Sigmoid colon (tissue), 7 donors: ENCODE measurements at places on chromosomes 3 and 15. TPM values are rescaled to one million over a fixed set of nuclear protein-coding genes. Genes with fewer than 3 reads are reported as not detected.

Gene GOLGA6A
- total RNA-seq: not detected

DNA sequence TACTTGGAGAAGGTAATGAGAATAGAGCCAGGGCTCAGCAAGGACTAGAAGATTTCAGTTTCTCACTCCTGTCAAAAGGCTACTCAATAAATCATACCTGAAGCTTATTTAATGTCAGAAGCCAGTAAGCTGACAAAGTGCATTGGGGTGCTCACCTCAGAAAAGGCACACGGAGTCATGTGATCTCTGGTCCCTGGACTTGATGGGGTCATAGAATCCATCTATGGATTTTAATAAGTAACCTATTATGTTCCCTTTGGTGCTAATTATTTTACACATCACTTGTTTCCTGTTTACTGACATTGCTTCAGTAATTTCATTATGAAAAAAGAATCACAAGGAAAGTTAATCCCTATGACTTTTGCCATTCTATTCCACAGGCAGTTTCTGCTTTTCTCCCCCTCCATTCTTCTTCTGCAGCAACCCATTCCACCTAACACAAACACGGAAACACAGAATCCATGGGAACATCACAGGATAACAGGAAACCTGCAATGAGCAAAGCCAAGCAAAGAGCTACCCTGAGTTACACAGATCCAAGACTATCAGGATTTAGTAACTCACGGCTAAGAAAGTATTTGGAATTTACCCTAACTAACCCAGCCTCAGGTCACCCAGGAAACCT, 159.6 kb downstream of the MEIS2 start:
- no peak for DNase-seq

GRCh38 chr15:65194826-65195547, 9.8 kb upstream of the CLPX start:
- peak; percentile 81 for DNase-seq

Gene PPP1R14D
- total RNA-seq: not detected

- DNase-seq: no peak
Observed at GRCh38 chr15:62867844-62868243, 174.7 kb upstream of the TPM1 start.

Gene IMPG2
- 0.54 TPM for total RNA-seq

DNA sequence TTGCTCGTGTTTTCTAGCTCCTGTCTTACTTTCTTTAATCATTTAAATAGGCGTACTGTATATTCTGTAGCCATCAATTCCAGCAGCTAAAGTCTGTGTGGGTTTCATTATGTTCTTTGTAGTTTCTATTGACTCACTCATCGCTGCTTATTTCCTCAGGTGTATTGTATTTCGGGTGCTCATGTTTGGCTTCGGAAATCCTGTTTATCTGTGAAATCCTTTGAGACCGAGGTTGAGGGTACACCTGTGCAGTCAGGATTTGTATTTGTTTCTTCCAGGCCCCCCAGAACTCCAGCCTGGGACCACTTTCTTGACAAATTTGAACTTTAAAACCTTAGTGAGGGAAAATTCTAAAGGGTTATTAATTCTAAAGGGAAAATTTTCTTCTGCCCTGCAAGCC, 2.0 kb upstream of the PAK2 start:
- no peak for DNase-seq

DNA sequence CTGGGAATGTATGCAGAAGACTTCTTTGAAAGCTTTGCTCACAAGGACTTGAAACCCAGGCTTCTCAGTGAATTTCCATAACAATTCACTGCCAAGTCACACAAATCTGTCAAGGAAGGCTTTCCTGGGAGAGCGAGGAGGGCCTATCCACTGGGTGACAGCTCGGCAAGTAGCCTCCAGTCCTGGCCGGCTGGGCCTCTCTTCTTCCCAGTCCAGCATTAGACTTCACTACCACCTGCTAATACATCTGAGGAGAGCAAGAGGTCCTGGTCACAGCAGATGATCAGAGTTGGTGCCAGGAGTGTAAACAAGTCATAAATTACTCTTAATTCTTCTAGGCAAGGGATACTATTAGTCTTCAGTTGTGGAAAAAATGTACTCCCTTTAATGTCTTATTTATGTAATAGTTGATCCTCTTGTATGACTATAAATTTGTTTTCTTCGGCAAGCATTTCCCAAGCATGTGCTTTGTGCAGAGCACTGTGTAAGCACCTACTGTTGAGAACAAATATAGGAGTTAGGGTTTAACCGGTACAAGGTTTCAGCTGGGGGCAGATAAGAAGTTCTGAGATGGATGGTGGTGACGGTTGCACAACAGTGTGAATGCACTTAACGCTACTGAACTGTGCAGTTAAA, 162.9 kb downstream of the VGLL4 start:
- DNase-seq: peak; percentile 89

DNA sequence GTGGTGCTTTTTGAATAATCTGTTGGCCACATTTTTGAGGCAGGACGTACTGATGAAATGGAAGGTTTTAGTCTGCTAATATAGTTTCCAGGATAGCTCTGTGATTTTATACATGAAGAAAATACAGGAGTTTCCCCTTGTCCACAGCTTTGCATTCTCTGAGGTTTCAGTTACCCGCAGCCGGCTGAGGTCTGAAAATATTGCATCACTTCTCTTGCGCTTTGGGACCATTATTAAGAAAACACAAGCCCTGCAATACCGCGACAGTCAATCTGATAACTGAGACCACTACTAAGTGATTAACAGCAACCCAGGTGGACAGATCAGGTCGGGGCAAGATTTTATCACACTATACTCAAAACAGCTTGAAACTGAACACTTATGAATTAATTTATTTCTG, 33.0 kb downstream of the BLM start:
- no peak for DNase-seq

GRCh38 chr3:62592408-62592807, 219.1 kb upstream of the FEZF2 start:
- no peak for DNase-seq

DNA sequence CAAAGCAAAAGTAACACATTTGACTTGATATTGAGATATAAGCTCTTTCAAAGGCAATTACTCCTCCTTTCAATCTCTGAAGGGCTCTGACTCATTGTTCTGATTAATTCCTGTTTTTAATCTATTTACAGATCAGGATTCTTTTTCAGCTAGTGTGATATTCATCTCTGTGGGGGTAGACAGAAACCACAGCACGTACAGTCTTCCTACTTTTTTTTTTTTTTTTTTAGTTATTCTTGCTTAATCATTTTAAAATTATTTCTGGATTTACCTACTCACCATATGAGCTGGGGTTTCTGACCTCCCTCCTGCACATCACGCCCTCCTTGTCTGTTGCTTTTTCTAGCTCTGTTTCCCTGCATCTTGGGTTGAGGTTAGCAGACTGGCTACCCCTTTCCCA, 1.4 kb downstream of the CNTN3 start:
- no peak for DNase-seq

Gene ROBO2
- 2.8 TPM for total RNA-seq

DNA sequence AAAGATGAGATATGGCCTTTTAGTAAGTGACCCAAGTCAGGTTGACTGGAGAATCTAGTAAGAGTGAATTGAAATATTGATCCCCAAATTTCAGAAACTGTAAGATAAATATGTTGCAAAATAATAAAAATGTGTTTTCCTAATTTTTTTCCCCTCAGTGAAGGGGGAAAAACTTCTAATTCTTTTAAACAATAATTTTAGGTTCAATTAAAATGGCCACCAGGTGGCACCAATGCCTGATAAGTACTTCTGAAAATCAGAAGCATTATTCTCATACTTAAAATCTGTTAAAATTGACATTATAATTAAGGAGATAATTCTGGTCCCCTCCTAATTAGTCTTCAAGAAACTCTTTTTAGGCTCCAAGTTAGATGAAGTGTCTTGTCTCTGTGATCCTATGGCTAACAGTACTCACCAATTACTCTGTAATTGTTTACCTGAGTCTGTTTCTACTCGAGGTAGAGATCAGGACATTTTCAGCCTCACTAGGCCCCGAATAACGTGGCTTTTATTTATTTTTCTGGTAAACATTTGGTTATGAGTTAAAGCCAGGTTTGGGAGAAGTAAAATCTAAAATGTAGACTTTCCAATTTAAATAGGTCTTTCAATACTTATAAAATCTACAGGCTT, 52.6 kb downstream of the NMD3 start:
- no peak for DNase-seq

GRCh38 chr3:46989146-46989810, 9.8 kb downstream of the NBEAL2 start:
- DNase-seq: no peak

- DNase-seq: no peak
Observed at GRCh38 chr3:17579289-17580031, 163.0 kb downstream of the TBC1D5 start.

Gene SKOR1
- 1.6 TPM for total RNA-seq

DNA sequence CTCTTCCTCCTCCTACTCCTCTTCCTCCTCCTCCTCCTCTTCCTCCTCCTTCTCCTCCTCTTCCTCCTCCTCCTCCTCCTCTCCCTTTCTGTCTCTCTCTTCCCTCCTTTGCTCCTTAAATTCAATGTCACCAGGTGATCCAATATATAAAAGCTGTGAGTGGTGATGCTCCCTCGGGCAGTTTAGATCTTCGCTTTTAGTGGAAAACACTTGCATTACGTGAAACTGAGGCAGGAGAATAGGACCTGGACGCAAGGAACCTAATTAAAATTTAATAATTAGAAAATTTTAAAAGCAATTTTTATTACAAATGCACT, 279.7 kb downstream of the XXYLT1 start:
- no peak for DNase-seq

DNA sequence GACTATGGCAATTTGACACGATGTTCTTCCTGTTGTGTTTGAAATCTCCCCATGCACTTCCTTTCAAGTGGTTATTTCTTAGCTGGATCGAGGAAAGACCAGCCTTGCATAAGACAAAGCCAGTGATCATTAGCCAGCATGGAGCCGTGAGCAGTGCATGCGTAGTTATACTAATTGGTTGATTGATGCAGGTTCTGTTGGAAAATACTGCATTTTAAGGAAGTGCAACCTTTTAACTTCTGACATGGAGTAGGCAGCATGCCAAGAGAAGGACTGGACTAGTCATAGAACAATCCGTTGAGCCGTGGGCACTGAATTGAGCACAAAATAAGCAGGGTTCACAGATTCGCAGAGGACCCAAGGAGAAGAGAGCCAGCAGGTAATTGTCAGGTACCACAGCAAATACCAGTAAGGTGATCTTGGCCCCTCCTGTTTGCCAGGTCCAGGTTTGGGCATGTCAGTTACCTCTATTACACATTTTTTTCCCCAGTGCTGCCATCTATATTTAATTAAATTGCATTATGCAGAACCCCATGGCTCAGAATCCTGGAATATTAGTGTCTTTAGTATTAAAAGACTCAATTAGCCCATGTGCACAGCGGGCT, 29.0 kb upstream of the BCL6 start:
- DNase-seq: no peak

DNA sequence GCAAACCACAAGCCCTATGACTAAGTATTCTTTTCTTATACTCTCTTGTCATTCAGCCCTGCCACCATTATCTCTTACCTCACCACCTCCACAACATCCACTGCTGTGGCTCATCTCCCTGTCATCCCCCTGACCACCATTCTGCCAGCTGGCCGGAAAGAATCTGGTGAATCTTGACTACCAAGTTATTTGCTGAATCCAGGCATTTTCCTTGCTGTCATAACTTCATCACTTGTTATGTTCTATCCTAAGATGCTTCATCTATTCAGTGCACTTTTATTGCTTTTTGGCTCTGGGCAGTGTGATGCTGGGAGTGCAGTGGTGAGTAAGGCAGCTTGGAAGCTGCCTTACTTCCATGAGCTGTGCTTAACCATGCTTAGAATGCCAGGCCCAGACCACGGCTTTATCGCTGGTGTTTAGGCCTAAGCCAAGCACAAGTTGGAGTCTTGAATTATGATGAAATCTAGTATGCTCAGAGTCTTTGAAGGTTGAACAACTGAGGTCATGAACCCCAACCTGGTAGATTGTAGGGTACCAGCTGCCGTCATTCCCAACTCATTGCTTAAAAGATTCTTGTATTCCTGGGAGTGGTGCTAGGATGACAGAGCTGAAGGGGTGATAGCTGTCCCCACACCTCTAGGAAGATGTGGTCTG, 27.0 kb upstream of the APH1B start:
- DNase-seq: no peak

Gene XIRP1
- total RNA-seq: 0.54 TPM

- peak; percentile 88 for DNase-seq
Observed at GRCh38 chr3:160885791-160886286, 129.8 kb downstream of the PPM1L start.

DNA sequence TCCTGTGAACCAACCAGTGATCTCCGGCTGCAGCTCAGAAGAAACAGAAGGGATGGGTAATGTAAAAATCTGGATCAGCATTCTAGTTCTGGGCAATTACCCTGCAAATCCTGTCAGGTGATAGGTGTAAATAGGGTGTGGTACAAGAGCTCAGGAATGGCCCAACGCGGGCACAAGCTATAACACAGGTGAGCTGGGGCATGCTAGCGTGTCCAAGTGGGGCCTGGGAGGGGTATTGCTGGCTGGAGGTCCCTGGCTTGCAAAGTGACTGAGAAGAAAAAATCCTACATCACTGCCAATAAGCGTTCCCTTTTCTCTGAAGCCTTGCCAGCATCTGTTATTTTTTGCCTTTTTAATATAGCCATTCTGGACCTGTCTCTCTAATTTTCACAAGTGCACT, 9.7 kb upstream of the CHST2 start:
- DNase-seq: no peak

DNA sequence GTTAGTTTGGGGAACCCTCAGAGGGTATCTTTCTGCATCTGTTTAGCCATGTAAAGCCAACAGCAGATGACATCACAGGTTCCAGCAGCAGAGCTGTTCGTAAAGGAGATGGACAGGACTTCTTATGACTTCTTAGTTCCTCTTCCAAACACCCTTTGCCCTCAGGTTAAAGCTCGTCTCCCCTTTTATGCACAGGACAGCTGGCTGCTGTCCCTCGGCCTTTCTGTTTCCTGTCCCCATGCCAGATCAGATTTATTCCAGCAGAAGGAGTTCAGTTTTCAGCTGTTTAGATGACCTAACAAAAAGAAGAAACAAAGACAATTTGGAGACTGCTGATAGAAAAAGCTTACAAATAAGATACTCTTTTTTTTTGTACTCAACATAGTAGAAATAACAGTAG, 45.1 kb downstream of the SEC22A start:
- no peak for DNase-seq

- no peak for DNase-seq
Observed at GRCh38 chr15:33168444-33168843, 26.1 kb downstream of the FMN1 start.

Gene ZNF774
- 2.3 TPM for total RNA-seq

DNA sequence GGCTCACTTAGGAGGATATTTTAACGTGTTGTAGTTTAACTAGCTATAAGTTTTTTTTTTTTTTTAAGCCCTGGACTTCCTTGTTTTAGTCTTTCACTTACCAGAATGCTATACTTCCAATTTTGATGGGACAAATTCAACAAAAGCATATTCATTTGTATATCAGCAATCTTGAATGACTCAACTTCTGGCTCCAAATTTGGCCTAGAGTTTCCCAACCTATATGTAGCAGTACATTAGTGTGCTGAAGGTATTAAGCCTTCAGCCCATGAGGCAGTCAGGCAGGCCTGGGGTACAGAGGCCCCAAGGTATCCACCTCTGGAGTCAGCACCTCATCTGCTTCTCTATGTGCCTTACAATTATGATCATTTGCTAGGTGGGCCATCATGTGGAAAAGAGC, 5.9 kb downstream of the PBRM1 start:
- no peak for DNase-seq

Gene UCN2
- not detected for total RNA-seq
